ENCODE measurements at places on chromosomes 13 and 19.

- DNase-seq: no peak
Measured at GRCh38 chr19:32864318-32865007, 5.1 kb downstream of the SLC7A9 start.

DNA sequence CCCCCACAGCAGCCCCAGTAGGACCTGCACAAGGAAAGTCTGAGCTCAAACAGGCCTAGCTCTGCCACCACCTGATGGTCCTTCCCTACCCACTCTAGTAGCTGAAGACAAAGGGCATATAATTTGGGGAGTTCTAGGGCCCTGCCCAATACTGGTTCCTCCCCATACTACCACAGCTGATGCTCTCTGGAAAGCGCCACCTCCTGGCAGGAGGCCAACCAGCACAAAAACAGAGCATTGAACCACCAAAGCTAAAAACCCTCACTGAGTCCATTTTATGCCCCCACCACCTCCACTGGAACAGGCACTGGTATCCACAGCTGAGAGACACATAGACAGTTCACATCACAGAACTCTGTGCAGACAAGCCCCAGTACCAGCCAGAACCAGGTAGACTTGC, 1276.8 kb downstream of the OLFM4 start:
- DNase-seq: no peak

DNA sequence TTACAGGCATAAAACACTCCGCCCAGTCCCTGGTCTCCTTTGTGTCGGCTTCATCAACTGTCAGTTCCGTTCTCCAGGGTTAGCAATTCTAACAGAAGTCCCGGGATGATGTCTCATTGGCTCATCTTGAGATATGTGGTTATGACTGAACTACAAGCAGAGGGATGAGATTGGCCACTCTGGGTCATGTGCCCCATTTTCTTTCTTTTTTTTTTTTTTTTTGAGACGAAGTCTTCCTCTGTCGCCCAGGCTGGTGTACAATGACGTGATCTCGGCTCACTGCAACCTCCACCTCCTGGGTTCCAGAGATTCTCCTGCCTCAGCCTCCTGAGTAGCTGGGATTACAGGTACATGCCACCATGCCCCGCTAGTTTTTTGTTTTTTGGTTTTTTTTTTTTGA, 95.4 kb upstream of the MRI1 start:
- DNase-seq: no peak

- no peak for DNase-seq
Measured at GRCh38 chr13:28494778-28495537, at the start of gene FLT1. TSS of gene FLT1 (minus strand) at chr13:28495128. CDS start at chr13:28494843, 285 bp downstream.

- DNase-seq: no peak
Measured at GRCh38 chr13:87779426-87779825, 108.3 kb downstream of the SLITRK5 start.

DNA sequence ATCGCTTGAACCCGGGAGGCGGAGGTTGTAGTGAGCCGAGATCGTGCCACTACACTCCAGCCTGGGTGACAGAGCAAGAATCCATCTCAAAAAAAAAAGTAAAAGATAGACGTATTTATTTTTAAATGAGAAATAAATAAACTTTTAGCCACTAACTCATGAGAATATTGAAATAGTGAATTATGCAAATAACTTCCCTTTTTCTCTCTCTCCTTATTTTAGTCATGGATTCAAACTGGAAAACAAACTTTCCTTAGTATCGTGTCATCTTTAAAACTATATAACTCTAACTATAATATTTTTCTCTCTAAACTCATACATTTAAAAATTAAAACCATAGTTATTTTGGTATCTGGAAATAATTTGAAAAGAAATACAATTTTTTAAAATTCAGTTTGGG, 96.1 kb downstream of the FRY start:
- DNase-seq: no peak

DNA sequence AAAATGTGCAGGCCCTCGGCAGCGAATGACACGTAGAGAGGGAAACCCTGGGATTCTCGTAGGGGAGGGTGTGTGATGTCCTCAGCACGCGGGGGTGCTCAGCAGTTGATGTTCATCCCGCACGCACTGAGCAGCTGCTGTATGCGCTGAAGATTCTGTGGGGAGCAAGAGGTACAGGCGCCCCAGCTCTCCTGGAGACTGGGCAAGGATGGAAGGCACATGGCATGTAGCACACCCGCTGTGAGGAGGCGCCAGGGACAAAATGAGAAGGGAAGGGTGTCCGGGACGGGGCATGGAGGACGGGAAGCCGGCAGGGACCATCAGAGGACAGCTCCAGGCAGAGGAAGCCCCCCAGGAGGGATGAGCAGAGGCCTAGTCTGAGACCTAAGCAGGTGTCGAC, 15.4 kb downstream of the ATP11A start:
- no peak for DNase-seq

GRCh38 chr13:39559847-39560246, 43.1 kb downstream of the LHFPL6 start:
- no peak for DNase-seq

DNA sequence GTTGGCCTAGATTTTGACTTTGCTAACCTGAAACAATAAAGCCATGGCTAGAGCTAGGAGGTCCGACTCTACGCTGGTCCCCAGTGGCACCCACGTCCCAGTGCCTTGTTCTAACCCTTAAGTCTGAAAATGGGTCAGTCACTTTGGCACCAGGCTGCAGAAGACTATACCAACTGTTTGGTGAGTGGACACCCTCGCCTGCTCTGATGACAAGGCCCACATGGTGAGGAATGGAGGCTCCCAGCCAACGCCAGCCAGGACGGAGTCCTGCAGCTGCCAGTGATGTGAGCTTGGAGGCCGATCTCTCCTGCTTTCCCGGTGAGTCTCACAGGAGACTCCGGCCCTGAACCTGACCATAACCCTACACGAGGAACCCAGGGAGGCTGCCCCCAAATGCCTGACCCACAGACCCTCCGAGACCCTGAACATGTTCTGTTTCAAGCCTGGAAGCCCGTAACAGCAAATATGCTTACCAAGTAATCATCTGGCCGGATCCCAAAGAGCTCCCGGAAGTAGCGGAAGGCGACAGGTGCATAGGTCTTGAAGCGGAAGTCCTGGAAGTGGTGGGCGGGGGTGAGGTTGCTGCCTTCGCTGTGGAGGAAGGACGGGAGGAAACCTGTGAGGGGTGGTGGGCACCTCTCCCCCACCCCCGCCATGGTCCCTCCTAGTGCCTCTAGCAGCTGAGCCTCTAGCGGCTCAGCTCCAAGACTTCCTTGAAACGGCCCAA, 34.1 kb upstream of the CACTIN start:
- peak; percentile 34 for DNase-seq

GRCh38 chr13:77298426-77298825, 28.5 kb downstream of the MYCBP2 start:
- no peak for DNase-seq

DNA sequence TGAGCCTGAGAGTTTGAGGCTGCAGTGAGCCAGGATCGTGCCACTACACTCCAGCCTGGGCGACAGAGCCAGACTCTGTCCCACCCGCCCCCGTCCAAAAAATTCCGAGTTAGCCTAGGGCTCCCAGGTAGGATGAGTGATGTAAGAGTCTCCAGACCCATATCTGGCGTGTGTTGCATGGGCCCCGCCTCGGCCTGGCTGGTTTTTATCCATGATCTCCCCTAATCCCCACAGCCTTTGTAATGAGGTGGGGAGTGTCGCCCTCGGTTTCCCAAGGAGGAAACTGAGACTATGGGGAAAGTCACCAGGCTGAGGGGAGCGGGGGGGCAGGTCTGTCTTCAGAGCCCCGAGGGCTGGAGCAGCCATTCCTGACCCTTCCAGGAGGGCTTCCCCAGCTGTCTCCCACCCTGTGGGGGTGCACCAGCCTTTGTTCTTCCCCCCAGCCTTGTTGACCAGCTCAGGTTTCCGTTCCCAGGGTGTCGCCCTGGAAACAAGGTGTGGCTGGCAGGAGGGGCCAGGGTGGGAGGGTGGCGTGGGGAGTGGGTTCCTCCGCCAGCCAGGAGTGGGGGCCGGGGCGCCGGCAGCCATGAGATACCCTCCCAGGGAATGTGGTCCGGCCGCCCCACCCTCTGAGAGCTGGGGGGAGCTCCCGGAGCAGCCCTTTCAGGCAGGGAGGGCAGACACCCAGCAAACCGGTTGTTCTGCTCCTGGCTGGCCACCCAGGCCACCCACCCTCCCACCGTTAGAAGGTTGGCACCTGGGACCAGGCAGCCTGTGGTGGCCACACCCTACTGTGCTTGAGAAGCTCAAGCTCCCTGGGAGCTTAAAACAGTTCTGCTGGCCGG, 11.5 kb downstream of the MYH14 start:
- peak; percentile 26 for DNase-seq

- no peak for DNase-seq
Measured at GRCh38 chr13:24038841-24039330, 121.6 kb upstream of the SPATA13 start.

- peak; percentile 68 for DNase-seq
Measured at GRCh38 chr19:28633319-28634018, 579.5 kb downstream of the UQCRFS1 start.

DNA sequence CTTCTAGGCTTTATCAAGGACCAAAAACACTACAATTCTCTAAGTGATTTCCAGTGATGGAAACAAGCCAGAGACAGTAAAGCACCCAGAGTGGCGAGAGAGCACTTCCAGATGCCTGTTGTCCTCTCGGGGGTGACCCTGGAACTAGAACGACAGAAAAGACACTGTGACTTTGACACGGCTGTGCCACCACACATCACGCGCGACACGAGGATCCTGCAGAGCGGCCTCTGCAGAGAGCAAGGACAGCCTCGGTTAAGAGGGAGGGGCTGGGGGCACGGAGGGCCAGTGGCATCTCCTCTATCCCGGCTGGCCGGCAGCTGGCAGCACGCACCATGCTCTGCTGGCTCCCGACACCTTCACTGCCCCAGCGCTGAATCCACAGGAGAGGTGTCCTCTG, 42.3 kb downstream of the SUGP2 start:
- DNase-seq: no peak

GRCh38 chr19:40191836-40192646, 815 bp downstream of the MAP3K10 start:
- peak; percentile 4 for DNase-seq

GRCh38 chr13:74406420-74406819, 272.2 kb upstream of the KLF12 start:
- DNase-seq: peak; percentile 74

- peak; percentile 72 for DNase-seq
Measured at GRCh38 chr19:49097453-49098288, 12.4 kb downstream of the SNRNP70 start.

- no peak for DNase-seq
Measured at GRCh38 chr19:48683349-48683748, 10.5 kb upstream of the NTN5 start.

- DNase-seq: no peak
Measured at GRCh38 chr13:81874681-81875661, 1534.0 kb upstream of the SPRY2 start.

- DNase-seq: no peak
Measured at GRCh38 chr13:114257014-114257413, 22.3 kb downstream of the CDC16 start.

DNA sequence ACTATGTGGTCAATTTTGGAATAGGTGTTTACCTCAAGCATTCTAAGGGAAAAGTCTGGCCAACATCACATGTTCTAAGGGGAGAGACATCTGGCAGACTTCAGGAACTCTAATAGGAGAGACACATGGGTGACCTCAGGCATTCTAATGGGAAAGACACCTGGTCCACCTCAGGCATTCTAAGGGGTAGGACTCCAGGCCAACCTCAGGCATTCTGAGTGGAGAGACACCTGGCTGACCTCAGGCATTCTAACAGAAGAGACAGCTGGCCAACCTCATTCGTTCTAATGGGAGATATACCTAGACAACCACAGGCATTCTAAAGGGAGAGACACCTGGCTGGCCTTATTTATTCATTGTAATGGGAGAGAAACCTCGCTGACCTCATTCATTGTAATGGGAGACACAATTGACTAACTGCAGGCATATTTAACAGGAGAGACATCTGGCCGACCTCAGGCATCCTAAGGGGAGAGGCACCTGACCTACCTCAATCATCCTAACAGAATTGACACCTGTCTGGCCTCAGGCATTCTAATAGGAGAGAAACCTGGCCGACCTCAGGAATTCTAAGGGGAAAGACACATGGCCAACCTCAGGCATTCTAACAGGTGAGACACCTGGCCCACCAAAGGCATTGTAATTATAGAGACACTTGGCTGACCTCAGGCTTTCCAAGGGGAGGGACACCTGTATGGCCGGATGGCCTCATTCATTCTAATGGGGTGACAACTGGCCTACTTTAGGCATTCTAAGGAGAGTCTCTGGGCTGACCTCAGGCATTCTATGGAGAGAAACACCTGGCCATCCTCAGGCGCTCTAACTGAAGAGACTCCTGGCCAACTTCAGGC, 1346.8 kb downstream of the UQCRFS1 start:
- no peak for DNase-seq

- DNase-seq: no peak
Measured at GRCh38 chr13:50511877-50512341, 331.6 kb downstream of the DLEU7 start.

GRCh38 chr13:36344886-36345437, 1.2 kb downstream of the SPART start:
- no peak for DNase-seq

DNA sequence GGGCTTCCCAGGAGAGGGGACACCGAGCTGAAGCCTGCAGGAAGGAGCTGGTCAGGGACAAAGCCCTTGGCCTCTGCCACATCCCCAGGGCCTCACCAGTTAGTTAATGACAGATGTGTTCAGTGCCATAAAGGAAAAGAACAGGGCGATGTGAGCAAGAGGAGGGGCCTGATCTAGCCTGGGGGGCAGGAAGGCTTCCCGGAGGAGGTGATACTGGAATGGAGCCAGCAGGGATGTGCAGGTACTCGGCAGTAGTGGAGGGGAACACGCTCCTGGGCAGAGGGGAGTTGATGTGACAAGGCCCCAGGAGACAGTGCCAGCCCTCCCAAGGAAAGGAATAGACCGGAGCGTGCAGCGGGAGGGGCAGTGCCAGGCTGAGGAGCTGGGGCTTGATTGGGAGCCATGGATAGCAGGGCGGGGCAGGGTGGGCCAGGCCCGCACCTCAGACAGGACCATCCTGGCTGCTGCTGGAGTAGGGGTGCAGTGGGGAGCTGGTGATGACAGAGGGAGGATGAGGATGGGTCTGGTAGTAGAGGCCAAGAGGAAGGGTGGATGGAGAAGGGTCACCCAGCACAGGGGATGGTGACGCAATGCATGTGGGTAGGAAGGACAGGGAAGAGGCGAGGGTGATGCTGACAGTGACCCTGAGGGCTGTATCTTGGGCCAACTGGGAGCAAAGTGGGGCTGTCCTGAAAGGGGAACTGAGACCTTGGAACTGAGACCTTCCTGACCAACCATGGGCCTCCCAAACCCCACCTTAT, 4.1 kb downstream of the C19orf33 start:
- DNase-seq: no peak

DNA sequence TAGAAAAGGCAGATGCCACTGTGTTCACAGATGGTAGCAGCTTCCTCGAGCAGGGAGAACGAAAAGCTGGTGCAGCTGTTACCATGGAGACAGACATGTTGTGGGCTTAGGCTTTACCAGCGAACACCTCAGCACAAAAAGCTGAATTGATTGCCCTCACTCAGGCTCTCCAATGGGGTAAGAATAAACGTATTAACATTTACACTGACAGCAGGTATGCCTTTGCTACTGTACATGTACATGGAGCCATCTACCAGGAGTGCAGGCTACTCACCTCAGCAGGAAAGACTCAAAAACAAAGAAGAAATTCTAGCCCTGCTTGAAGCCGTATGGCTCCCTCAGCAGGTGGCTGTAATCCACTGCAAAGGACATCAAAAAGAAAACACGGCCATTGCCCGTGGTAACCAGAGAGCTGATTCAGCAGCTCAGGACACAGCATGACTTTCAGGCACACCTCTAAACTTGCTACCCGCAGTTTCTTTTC, 197.7 kb downstream of the ZNF737 start:
- peak; percentile 33 for DNase-seq

Data from NCI-H2171 treated with DMSO at 0.1 percent for 48 hours (cell line).